Left colon (tissue), 2 donors: ENCODE measurements at places on chromosomes 3 and 15.

GRCh38 chr3:31550452-31551251 is 17.9 kb downstream of the STT3B start:
- DNase-seq: no peak

- DNase-seq: no peak
These were observed 42.2 kb downstream of the C3orf85 start for GRCh38 chr3:109178708-109179107.

DNA sequence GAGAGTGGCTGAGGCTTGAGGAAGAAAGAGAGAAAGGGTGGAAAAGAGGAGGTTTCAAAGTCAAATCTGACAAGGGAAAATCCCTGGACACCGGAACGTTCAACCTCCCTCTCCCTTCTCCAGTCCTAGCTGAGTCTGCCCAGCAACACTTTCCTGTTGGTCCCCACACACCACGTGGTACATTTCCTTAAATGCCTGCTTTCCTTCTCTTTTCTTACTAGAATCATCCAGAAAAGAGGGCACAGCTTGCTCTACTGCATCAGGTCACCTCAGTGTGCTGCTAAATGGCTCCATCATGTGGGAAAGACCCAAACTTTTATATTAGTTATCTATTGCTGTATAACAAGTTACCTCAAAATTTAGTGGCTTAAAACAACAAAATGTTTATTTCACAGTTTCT is 181.2 kb downstream of the NECTIN3 start:
- no peak for DNase-seq

DNA sequence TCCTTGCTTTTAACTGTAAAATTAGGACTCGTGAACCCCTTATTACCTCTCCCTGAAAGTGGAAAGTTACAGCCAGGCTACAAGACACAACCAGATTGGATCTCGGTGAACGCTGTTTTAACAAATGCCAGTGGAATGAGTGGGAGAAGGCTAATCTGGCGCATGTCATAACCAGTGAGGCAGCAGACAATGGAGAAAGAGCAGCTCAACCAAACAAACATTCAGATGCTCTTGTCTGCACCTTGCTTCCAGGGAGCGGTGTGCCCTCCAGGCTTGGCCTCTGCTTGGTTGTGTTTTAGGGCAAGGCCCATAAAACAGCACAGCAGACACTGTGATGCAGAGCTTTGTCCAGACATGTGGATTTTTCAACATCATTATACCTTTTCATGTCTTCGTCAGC is 45.9 kb upstream of the ATP1B3 start:
- no peak for DNase-seq

- DNase-seq: no peak
These were observed 28.6 kb upstream of the VPS8 start for GRCh38 chr3:184783319-184783718.

DNA sequence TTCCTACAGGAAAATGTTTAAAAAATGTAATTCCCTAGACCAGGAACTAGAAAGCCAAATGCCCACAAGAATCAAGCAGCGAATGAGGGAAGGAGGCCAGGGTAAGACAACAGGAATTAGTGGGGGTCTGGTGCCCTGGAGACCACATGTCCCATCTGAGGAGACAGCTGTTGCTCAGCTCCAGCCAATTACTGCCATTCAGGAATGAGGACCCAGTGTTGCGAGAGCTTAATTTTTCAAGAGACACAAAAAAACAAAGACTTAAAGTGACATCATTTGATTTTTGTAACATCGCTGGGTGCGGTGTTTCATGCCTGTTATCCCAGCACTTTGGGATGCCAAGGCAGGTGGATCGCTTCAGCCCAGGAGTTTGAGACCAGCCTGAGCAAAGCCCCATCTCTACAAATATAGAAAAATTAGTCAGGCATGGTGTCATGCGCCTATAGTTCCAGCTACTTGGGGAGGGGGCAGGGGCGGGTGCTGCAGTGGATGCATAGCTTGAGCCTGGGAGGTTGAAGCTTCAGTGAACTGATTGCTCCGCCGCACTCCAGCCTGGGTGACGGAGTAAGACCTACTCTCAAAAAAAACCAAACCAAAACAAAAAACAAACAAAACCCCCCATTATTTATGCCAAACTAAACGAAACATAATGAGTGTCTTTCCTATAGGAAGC is 52.8 kb upstream of the LRIG1 start:
- no peak for DNase-seq

- DNase-seq: no peak
These were observed 16.4 kb upstream of the SLC35G2 start for GRCh38 chr3:136802481-136802996.

DNA sequence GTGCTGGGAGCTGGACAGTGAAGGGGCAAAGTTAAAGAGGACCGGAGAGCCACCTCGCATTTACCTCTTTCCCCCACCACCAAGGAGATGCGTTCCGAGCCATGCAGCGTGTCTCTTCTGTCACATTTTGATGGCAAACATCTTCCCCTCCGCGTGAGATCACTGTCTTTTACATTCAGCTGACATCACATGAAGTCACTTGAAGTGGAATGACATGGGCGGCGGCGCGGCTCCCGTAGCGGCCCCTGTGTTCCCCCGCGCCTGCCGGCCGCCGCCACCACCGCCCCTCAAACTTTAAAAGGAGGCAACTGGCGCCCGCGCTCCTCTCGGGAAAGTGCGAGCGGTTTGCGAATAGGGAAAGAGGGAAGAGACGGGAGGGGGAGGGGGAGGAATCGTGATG is at the start of gene FEZF2:
TSS of gene FEZF2 (minus strand) at position 336 of the 400 bp plus-strand sequence. CDS start 682 bp downstream, outside the sequence.
- DNase-seq: no peak

GRCh38 chr3:148036331-148036876 is 627.2 kb downstream of the ZIC1 start:
- no peak for DNase-seq

- DNase-seq: no peak
These were observed 100.0 kb downstream of the TBC1D5 start for GRCh38 chr3:17642474-17642873.

DNA sequence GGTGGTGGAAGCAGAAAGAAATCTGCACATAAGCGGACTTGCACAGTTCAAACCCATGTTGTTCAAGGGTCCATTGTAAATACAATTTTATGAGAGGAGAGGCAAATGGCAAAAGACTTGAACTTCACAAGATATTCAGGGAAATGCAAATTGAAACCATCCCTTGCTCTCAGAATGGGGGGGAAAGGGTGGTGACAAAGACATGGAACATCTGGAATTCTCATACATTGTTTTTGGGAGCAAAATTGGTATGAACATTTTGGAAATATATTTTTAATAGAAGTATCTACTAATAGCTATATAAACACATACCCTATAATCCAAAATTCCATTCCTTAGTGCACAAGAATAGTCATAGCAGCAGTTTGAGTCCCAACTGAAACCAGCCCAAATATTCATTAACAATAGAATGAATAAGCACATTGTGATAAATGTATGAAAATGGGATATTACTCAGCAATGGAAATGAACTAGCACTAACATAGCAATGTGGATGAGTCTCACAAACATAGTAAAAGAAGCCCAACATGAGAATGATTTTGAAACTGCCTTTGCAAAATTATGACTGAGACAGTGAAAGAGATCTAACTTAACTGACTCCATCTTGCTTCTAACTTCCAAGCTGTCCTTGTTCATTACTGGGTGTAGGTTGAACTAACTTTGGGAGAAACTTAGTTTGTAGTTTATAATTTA is 77.2 kb downstream of the CD200R1L start:
- DNase-seq: no peak

DNA sequence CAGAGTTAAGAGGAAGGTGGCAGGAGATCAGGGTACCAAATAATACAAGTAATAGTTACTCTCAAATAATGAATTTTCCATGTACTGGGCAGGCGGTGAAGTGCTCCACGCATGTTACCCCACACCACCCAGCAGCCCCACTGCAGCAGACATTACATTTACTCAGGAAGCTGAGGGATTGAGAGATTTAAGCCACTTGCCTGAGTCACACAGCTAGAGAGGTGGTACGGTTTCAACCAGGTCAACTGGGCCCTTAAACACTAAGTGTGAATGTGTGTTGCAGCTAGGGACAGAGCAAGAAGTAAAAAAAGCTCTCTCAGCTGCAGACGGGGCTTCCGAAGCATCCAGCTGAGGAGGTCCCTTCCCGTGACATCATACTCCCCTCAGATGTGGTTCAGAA is 91.3 kb downstream of the PRICKLE2 start:
- DNase-seq: no peak

- no peak for DNase-seq
These were observed 10.9 kb downstream of the CELSR3 start for GRCh38 chr3:48651771-48652170.

DNA sequence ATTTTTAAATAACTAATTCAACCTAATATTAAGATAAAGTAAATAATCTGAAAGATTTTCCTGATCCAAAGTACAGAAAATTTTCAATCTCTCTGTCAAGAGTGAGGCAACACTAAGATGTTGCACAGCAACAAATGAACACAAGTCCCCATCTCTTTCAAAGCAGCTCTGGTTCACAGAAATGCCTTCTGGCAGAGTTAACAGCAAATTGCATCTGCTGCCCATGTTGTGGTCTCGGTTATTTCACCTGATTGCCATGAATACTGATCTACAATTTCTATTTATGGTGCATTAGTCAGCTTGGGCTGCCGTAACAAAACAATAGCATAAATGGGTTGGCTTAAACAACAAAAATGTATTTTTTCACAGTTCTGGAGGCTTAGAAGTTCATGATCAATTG is 167.3 kb downstream of the BCHE start:
- DNase-seq: no peak

GRCh38 chr15:40061212-40061901 is 22.4 kb upstream of the SRP14 start:
- no peak for DNase-seq

DNA sequence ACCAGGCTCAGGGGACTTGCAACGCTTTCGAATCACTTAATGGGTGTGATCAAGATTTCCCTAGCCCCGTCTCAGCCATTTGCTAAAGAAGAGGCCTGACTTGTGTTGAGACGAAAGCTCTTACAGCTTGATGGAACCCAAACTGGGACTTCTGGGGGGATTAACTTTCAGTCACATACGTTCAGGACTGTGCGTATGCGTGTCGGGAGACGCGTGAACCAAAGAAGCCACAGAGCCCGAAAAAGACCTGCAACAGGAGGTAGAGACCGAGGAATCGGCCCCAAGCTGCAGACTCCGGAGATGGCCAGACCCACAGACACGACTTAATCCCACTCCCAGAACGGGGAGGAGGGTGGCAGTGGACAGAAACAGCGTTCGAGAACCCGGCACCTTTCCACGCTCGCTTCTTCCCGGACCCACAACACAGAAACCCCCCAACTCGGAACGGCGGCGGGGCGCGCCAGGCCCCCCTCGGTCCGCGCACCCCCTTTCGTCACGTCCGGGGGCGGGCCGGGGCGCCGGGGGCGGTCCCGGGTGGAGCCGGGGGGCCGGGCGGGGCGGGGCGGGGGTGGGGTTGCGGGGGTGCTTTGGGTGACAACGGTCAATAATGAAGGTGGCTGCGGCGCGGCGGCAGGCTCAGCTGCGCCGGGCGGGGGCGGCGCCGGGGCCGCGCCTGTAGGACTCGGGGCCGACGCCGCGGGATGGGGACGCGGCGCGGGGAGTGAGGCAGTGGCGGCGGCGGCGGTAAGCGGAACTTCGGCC is at the start of gene ATP11B:
TSS of gene ATP11B (plus strand) at position 604 of the 762 bp plus-strand sequence. CDS start 256 bp downstream, outside the sequence.
- peak; percentile 67 for DNase-seq

- DNase-seq: no peak
These were observed 215.9 kb downstream of the MEIS2 start for GRCh38 chr15:36884518-36884875.

- DNase-seq: no peak
These were observed 933.9 kb downstream of the NSUN3 start for GRCh38 chr3:94996743-94997142.

GRCh38 chr3:57227204-57227929 is at the start of gene APPL1:
TSS of gene APPL1 (plus strand) at chr3:57227729. CDS start at chr3:57227884, 155 bp downstream.
- peak; percentile 91 for DNase-seq

- no peak for DNase-seq
These were observed 87.6 kb downstream of the SYNPR start for GRCh38 chr3:63365671-63366070.

DNA sequence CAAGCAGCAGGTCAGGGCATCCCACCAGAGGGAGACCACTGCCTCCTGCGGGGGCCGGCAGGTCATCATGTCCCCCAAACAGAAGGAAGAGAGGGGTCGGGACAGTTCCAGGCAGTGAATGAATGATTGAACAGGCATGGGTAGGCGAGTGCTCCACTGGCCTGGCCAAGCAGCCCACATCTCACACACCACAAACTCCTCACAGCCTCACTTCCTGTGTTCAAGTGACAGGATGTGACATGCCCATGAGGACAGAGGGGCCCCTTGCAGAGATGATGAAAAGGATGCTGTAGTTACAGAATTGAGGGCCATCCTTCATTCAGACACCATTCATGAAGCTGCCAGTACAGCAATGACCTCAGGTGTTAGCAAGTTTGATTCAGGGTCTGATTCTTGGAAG is 3.7 kb downstream of the IQSEC1 start:
- no peak for DNase-seq

DNA sequence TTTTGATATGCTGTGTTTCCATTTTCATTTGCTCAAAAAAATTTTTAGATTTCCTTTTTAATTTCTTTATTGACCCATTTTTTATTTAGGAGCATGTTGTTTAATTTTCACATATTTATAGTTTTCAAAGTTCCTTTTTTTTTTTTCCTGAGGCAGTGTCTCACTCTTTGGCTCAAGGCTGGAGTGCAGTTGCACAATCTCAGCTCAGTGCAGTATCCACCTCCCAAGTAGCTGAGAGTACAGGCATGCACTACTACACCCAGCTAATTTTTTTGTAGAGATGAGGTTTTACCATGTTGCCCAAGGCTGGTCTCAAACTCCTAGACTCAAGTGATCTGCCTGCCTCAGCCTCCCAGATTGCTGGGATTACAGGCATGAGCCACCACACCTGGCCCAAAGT is 36.2 kb downstream of the PFN2 start:
- no peak for DNase-seq

DNA sequence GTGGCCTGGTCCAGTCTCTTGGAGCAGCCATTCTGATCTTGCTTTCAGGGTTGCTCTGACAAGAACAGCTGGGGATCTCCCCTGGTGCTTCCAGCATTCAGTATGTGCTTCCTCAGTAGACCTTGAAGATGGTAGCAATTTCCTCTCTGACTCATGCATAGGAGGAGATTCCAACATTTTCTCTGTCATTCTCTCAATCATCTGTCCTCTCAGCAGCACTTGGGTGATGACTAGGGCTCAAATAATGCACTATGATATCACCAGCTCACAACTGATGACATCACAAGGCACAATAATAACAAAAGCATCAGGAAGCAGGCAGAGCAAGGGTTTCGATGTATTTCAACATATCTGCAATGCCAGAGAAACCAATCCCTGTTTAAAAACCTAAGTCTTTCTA is 52.7 kb downstream of the NFKBIZ start:
- DNase-seq: no peak

DNA sequence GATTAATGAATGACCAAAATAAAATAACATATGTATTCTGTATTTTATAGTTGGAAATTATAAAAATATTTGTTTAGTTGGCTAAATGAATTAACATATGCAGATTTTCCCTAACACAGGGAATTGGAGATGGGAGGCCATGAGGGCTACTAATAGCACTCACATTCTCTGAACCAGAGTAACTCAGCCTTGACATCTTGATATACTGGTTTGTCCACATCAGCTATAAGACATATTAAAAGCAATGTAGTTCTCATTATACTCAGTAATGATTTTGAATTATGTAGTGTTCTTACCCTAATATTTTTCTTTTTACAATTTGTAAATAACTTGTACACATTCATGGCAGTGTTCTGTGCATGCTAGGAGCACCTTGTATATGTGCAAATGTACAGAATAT is 255.9 kb downstream of the EPHA6 start:
- DNase-seq: no peak
